ENCODE measurements at places on chromosomes 5 and 9.

DNA sequence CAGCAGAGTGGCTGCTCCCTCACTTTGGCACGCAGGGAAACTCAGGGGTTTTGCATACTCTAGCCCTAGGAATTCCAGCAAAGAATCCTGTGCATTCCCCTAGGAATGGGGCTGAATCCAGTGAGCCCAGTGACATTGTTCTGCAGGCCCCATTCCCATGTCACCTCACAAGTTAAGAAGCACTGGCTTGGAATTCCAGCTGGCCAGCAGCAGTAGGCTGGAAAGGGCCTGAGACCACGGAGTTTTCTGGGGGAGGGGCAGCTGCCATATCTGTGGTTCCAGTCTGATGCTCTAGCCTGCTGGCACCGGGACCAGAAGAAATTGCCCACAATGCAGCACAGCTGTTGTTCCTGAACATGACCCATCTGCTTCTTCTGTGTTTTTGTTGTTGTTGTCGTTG, 217.6 kb upstream of the DMRTA1 start:
- no peak for DNase-seq

- DNase-seq: no peak
Measured at GRCh38 chr5:150570333-150570732, 62.4 kb downstream of the NDST1 start.

GRCh38 chr5:104312481-104312880, 749.9 kb upstream of the NUDT12 start:
- DNase-seq: no peak

DNA sequence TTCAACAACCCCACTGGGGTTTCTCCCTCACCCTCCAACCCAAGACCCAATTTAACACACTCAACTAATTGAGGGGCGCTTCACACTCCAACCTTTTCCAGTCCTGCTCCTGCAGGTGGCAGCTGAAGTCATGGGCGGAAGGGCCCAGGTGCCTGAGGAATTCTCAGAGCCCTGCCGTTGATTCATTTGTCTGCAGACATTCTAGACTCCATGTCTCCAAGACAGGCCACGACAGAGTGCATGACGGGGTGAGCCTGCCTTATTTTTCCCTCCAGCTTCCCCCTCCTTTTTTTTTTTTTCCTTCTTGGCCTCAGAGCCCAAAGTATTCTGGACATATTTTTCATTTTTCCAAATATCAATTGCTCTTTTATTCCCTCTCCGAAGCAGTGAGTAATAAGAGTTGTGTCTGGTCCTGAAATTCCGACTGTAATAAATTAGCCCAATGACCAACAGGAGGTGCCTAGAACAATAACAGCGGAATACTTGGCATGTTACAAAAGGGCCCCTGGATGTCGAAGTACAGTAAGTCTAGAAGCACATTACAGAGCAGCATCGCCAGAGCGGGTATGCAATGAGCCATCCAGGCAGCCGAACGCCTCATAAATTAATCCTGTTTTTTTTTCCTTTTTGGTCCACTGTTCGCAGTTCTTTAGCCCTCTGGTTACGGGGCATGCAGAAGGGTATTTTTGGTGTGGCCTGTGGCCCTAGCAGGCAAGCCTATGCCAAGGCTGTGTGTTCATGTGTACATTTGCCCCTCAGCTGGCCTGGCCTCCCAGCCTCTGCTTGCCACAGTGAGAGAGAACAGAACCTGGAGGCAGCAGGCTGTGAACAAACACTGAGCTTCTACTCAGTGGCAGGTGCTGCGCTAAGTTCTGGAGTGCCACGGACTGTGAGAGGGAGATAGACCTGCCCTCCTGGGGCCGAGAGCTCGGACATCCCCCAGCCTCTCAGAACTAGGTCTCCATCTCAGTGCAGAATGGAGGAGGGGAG, 8.6 kb upstream of the SMIM23 start:
- no peak for DNase-seq

- DNase-seq: no peak
Measured at GRCh38 chr5:140236891-140237598, 62.1 kb downstream of the CYSTM1 start.

- DNase-seq: no peak
Measured at GRCh38 chr9:93203026-93203717, 19.2 kb downstream of the WNK2 start.

DNA sequence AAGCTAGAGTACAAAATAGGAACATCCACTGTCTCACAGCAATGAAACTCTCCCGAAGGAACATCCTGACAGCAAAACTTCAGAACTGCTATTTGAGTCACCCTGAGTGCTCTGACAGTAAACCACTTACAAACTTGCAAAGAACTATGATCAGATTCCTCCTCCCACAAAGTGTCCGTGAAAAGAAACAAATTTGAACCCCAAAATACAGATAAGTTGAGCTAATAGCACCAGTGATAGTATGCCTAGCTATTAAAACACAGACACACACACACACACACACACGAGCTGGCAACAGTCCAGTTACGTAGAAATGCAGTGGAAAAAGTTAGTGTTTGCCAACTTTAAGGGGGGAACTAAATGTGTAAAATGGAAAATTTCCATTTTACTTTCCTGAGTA, 3.1 kb upstream of the GLIS3 start:
- DNase-seq: no peak

DNA sequence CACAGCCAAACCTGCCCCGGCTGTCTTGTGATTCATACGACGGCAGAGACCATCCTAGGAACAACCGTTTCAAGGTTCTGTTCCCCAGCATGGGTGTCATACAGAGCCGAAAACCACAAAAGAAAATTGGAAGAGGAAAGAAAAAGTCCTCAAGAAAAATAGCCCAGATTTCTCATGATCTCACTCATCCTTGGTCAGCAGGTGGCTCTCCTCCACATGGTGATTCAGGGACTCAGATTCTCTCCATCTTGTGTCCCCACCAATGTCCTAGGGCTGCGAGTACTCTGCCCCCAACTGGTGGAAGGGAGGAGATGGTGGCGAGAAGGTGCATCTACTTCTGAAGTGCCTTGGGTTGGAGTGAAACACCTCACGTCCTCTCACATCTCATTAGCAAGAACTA, 25.6 kb downstream of the PDZD2 start:
- no peak for DNase-seq

DNA sequence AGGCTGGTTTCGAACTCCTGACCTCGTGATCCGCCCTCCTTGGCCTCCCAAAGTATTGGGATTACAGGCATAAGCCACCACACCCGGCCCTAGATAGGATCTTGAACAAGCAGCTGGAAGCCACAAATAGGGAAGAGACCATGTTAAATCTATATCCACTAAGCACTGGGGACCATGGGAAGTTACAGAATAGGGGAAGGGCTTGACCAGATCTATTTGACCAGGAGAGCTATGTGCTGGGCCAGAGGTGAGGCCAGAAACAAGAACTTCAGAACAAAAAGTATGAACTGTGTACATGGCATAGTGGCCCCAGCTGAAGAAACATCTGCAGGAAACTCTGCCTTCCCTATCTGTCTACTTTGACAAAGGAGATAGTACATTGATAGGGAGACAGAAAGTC, 10.8 kb downstream of the KLF4 start:
- DNase-seq: no peak

DNA sequence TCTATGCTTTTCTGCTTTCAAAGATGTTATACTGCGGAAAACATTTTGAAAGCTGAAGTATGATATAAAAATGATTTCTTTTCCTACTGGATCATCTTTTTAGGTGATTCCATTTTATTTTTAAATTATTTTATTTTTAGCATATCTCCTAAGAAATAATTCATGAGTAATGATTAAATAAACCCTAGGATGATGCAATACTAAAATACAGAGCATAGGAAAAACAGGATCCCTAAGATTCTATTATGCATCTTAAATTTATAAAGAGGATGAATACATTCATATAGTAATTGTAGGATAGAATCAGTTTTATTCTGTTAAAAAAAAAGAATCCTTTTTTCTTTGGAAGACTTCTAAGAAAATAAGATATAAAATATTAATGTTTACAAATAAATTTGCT, 10.9 kb downstream of the POLK start:
- DNase-seq: no peak

GRCh38 chr5:87413343-87413645, 564 bp upstream of the CCNH start:
- DNase-seq: no peak

DNA sequence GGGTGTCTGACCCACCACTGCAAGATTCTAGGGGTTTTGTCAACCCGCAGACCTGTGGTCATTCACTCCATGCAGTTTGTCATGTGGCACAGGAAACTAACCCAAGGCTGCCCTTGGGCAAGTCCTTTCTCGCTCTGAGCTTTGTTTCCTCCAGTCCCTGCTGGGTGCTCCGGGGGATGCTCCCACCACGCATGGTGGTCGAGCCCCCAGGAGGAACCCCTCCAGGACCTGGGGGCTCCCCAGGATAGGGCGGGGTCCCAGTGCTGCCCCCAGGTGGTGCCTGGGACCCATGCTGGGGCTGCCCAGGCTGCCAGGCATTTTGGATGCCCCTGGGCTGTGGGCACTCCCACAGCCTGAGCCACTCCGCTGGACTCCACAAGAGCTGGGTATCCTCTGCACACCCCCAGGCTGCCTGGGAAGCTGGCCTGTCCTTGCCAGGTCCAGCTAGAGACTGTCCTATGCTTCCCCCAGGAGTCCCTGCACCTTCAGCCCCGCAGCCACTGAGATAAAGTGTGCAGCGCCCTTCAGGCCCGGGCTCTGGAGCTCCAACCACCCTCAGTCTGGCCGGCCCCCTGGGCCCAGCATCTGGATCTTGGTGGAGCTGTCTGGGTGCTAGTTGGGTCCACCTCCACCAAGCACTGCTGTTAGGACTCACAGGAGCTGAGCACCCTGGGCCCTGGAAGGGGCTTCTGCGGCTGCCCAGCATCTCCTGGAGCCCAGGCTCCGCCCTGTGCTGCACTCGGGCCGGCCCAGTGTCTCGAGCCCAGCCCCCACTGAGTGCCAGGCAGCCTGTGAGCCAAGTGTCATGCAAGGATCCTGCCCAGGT, 104.3 kb downstream of the PHF2 start:
- DNase-seq: no peak

GRCh38 chr5:176748073-176748966, 62.0 kb upstream of the UNC5A start:
- no peak for DNase-seq

DNA sequence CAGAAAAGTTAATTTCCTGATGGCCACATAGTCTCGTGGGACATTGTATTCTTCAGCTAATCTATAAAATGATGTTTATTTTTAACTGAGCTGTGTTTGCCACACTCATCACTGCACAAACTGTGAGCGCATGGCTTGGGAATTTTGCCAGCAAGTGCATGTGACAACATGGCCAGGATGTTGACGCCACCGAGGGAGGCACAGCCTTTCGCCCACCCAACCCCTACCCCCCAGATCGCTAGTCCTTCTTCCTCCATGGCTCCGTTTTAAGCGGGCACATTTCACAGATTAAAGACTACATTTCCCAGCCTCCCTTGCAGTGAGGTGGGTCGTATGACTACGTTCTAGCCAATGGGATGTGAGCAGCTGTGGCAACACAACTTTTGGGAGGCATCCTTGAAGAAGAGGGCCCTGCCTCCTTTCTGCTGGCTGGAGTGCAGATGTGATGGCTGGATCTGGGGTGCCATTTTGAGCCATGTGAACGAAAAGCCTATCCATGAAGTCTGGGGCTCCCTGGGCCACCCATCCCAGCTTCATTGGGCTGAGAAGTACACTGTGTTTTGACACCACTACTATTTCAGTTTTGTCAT, 7.9 kb downstream of the NRARP start:
- DNase-seq: no peak

- no peak for DNase-seq
Measured at GRCh38 chr5:175638305-175638704, 19.6 kb upstream of the HRH2 start.

DNA sequence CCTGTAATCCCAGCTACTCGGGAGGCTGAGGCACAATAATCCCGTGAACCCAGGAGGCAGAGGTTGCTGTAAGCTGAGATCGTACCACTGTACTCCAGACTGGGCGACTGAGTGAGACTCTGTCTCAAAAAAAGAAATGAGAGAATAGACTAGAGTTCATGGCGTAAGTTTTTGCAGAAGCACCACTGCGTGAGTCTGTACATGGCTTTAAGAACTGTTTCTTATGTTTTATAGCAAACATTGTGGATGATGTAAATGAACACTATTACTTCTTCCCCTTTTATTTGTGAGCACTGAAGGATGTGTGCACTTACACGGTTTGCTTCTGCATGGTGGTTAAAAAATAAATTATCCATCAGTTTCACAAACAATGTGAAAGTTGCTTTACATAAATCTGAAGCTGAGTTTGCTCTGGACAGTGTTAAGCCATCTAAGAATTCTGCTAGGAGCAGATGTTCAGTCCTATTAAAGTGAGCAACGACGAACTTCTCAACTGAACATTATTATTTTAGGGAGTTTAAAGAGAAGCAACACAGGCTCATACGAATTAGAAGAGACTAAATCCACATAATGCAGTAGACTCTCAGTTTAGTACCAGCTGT, 52.5 kb downstream of the ZFAND5 start:
- no peak for DNase-seq

DNA sequence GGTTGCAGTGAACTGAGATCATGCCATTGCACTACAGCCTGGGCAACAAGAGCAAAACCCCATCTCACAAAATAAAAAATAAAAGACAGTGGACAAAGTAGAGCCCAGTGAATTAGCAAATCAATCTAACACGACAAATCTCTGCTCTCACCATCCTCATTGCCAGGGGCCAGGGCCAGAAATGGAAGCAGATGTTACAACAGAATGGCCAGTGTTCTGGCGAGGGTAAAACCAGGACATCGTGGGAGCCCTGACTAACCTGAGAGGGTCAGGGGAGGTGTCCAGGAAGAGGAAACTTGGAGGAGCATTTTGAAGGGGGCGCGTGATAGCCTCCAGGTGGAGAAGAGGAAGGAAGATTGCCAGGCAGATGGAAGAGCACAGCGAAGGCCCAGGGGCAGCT, 58.4 kb downstream of the NEURL1B start:
- DNase-seq: no peak

- DNase-seq: no peak
Measured at GRCh38 chr5:167895899-167896659, 395.4 kb upstream of the WWC1 start.

DNA sequence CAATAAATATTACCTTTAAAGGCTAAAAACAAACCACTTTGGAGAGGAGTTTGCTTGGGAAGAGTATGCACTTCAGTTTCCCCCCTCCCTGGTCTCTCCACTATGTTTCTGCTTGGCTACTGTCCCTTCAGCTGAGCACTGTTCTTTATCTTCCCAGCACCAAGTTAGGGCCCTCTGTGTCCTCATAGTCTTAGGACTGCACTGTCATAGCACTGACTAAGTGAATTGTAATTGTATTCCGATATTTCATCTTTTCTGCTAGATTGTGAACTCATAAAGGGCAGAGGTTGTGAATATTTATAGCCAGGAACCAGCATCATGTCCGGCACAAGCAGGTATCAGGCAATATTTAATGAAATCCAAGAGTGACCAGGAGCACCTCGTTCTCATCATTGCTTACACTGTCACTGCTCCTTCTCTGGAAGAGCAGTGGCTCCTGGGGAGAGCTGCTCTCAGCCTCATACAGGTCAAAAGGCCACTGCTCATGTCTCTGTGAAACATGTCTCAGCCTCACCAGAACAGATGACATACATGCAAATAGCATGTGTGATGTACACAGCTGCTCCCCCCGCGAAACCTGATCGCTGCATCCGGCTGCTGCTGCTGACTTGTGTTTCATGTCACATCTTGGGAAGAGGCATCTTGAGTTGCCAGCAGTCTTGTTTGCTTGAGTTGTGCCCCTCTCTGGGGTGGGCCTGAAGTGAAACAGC, 279.7 kb upstream of the MSX2 start:
- DNase-seq: no peak

GRCh38 chr9:73152953-73153352, 1.3 kb downstream of the ANXA1 start:
- DNase-seq: no peak

Measured in stimulated activated CD4-positive, alpha-beta T cell treated with anti-CD3 and anti-CD28 coated beads, TNF-alpha, amount 100 ng/mL, for 4 hours (primary cell).